Activated CD4-positive, alpha-beta T cell treated with anti-CD3 and anti-CD28 coated beads for 24 hours (primary cell): ENCODE measurements at places on chromosomes 4 and X.

DNA sequence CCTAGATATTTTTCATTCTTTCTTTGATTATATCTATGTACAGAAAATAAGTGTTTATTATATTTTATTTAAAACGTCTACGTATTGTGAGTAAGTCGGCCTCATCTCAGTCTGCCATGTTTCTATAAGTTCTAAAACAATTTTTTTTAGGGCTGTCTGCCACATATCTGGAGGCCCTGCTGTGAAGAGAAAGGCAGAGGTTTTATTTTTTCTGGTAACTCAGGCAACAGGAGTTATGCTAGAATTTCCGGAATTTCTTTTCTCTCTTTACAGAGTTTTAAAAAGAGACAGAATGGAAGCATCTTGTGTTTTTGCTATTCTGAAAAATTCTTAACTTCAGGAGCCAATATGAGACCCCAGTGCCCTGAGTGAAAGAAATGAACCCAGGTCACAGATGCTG lies 1124.0 kb upstream of the TENM3 start:
- DNase-seq = no peak

DNA sequence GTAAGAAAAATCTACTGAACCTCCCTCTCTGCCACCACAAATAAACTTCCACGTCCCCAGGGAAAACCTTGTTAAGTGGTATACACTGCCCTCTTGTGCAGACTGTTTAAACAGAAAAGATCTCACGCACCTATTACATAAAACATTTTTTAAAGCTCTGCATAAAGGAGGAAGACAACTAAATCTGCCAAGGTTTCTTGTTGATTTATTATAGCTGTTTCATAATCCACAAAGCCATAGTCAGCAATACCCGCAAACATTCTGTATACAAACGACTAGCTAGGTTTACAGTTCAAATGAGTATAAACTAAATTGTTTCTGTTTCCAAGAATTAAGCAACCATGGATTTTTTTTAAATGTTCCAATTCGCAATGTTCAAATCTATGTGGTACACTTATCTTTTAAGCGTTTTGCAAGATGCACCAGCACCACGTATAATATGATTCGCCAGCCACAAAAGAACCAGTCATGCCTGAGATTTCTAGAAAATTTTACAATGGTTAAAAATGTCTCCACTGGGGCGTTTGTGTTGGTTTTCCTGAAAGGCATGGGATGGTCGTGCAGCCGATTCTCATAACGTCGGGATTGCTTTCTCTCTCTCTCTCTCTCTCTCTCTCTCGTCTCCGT lies 164.6 kb downstream of the PRKX start:
- no peak for DNase-seq

DNA sequence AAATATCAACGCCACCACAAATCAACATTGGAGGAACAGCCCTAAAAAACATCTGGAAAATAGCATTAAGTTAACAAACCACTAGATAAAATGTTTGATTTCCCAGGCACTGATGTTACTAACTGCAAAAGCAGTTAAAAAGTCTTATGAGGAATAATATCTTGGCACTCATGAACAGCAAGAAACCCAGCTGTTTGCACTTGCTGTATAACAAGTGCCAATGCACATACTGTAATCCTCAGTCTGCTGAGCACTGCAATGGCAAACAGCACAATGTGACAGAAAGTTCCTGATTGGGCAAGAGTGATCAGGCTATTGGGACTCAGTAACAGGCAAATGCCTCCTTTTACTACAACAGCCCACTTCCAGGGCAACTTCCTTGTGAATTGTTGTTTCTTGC lies 20.8 kb upstream of the SEC24B start:
- no peak for DNase-seq

DNA sequence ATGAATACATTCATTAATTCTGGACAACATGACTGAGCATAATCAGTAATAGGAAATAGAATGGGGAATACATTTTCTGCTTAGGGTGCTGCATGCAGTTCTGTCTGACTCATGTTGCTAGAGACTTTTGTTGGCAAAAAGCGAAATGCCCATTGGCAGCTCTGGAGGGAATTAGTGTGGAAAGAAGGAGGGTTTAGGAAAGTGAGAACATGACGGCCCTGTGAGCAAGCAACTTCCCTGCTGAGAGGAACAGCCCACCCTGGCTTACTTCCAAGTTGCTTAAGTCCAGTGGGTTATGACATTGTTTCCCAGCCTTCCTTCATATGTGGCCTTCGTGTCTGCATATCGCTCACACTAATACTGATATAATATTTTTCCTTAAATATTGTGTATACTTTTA lies 13.8 kb downstream of the MAD2L1 start:
- DNase-seq = no peak

GRCh38 chrX:39899856-39900776 lies 197.6 kb downstream of the BCOR start:
- no peak for DNase-seq

DNA sequence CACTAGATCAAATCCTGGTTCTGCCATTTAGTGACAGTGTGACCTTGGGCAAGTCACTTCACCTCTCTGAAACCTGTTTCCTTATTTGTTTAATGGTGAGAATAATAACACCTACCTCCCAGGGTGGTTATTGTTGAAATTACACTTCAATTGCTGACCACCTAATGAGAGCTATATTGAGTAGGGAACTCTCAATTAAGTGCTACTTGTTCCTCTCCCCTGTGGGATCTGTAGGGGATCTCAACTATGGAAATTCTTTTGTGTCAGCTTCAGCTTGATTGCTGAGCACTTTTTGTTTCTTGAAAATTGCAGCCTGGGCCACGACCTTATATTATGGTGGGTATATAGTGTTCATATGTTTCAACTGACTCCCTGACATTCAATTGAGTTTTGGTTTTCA lies 102.1 kb downstream of the SHROOM4 start:
- DNase-seq = no peak

GRCh38 chr4:98822144-98822543 lies 106.8 kb downstream of the EIF4E start:
- no peak for DNase-seq

DNA sequence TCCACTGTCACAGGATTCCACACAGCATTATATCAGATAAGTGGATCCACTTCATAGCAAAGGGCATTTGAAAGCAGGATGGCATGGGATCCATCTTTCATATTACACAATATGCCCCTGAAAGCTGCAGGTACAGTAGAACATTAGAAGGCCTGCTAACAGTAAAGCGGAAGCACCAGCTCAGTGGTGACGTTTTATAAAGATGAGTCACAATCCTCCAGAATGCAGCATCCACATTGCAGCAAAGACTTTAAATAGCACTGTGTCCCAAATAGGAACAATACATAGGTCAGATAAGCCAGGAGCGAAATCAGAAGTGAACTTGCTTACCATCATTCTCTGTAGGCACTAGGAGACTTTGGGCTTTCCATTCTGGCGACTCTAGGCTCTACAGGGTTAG lies 609.5 kb upstream of the FAT1 start:
- no peak for DNase-seq

- DNase-seq = no peak
Observed at GRCh38 chr4:153450544-153450917, 15.6 kb upstream of the TMEM131L start.

DNA sequence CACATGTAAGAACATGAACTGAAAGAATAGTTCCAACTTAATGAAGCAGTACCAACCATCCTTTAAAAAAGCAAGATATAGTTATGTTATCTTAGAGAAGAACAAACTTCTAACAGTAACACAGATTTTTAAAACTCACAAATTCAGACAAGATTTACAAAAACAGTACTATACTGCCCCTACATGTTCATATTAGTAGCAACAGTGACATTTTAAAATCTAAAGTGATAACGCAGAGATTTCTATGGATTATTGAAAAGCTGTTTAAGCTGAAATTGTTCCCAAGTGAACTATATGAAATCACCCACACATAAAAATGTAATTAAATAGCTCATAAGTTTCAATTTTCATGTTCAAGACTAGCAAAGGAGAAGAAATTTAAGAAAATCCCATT lies 166.0 kb downstream of the FBXW7 start:
- DNase-seq = no peak

DNA sequence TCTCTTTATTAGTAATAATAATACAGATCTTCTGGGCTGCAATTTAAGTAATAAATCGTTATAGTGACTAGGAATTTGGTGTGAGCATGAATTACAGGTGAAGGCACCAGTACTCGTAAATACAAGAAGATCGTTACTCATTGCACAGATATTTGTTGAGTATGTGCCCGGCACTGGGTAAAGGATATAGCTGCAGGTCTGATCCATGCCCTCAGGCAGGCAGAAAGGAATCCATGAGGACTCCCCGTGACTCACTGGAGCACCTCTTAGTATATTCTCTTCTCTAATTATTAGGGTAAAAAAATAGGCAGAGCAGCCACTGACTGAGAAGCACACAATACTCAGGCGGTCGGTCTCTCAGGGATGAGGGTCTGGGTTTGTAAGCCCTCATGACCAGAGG lies 868.3 kb downstream of the RAB28 start:
- no peak for DNase-seq

DNA sequence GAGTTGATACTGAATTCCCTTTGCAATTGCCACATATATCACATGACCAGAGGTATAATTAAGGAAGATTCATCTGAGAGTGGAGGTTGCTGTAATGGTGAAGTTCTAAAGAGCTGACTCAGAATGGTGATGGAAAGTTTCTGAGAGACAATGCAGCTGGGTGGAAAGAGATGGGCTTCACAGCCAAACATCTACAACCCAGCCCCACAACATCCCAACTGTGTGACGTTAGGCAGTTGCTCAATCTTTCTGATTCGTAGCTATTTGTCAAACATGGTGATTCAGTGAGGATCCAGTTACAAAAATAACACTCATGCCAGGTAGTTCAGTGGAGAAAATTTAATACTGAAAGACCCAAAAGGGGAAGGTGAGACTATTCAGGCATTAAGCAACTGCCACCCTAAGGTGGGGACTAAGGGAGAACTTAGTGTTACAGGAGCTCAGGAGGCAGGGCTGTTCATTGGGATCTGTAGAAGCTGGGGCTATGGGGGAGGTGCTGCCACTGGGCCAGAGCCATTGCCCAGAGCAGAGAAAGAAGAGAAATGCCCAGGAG lies 6.9 kb upstream of the AFF1 start:
- no peak for DNase-seq

DNA sequence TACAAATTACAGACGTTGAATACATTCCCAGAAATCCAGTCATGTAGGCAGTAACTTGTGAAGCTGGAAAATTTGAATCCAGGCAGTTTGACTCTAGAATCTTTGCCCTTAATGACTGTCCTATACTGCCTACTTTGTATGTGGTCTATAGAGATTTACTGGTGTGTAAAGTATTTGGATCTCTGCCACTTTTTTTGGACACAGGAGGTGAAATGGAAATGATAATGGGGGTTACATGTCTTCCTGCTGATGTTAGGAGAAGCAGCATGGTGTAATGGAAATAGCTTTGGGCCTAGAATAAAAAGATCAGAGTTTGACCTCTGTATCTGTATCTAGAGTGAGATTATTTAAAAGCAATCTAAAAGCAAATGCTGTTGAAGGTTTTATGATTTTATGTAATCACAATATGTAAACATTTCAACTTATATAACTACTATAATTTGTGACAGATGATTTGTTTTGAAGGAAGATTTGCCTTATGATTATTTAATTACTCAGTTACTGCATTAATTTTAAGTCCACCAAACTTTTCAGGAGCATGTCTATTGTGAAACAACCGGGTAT lies 3.3 kb downstream of the COL4A5 start:
- no peak for DNase-seq

DNA sequence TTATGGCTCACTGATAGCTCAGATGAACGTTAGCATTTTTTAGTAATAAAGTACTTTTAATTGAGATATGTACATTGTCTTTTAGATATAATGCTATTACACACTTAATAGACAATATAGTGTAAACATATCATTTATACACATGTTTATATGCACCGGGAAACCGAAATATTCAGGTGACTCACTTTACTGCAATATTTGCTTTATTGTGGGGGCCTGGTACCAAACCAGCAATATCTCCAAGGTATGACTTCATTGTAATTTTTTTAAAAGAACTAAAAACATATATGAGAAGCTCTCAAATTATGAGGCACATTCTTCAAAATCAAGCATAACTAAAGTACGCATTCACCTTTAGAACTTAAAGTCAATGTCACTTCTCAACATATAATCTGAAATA lies 231.2 kb upstream of the SLC7A11 start:
- no peak for DNase-seq

DNA sequence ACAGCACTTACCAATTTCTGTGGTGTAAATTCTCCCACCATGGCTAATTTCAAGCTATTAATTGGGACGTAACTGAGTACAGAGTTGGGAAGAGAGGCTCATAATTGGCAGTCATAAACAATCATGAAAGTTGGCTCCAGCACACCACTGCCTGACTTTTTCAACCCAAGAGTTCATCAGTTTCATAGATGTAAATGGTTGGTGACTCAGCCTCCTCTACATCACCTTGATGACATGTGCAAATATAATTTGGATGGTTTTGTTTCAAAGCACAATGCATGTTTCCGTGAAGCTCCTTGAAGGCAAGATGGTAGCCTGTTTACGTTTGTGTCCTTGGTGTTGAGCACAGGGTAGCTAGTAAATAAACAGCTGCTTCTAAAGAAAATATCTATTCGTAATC lies 235.1 kb downstream of the LDB2 start:
- DNase-seq = no peak

- DNase-seq = no peak
Observed at GRCh38 chr4:98448908-98449307, 187.7 kb downstream of the RAP1GDS1 start.

GRCh38 chr4:127188847-127189246 lies 443.9 kb upstream of the INTU start:
- no peak for DNase-seq

DNA sequence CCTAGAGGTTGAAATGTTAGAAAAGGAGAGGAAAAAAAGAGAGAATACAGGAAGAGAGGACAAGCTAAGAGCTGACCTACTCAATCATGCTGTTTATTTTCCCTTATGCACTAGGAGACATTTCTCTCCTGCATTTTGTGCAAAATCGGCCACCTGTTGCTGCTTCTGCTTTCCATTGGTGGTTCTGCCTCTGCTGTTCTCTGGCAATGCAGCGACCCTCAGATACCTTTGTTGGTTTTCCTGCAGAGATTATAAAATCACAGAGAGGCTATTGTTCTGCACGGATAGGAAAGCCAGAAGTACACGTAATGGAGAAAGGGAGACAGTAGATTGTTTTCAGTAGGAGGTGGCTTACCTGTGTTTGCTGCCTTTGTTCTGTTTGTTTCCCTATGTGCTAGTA lies 108.9 kb downstream of the UNC5C start:
- no peak for DNase-seq

DNA sequence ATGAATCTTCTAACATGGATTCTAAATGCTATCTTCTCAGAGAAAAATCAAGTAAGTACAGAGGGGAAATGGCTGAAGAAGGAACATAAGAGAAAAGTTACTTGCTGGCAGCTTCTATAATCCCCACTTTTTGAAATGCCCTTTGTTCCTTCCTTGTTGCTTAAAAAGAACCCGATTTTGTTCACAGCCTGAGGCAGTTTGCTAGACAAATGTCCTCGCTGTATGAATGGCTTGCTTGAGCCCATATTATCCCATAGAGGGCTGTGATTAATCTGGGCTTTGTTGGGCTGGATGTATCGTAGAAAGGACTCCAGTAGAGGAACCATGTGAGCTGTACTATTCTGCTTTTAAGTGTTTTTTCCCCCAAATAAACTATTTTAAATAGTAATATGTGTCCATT lies 134.3 kb upstream of the FGF13 start:
- DNase-seq = no peak
